ENCODE measurements at places on chromosomes 7 and 10. TPM values are rescaled to one million over a fixed set of nuclear protein-coding genes. Genes with fewer than 3 reads are reported as not detected.

ZNF365 gene
- total RNA-seq, result 7.8 TPM

UNC5B gene
- 10.6 TPM for total RNA-seq

SLC16A9 gene
- 0.97 TPM for total RNA-seq

MAP3K8 gene
- 6.7 TPM for total RNA-seq

TMEM273 gene
- total RNA-seq, result 9.7 TPM

HYAL4 gene
- not detected for total RNA-seq

LLCFC1 gene
- not detected for total RNA-seq

EMX2 gene
- total RNA-seq, result 0.15 TPM

TMEM176A gene
- total RNA-seq, result not detected

ZP3 gene
- 1.8 TPM for total RNA-seq

LIPM gene
- total RNA-seq, result not detected

NPY4R2 gene
- not detected for total RNA-seq

CLDN3 gene
- 0.32 TPM for total RNA-seq

ZNF316 gene
- 11.1 TPM for total RNA-seq

TAF5 gene
- total RNA-seq, result 8.4 TPM

CDC14C gene
- not detected for total RNA-seq

MOGAT3 gene
- total RNA-seq, result not detected

EIF5AL1 gene
- 0.65 TPM for total RNA-seq

SRRM3 gene
- 0.91 TPM for total RNA-seq

CALHM3 gene
- not detected for total RNA-seq

PLEKHS1 gene
- not detected for total RNA-seq

CYP2C18 gene
- total RNA-seq, result not detected

AQP1 gene
- total RNA-seq, result 9.3 TPM

NACAD gene
- total RNA-seq, result 0.32 TPM

EBLN1 gene
- not detected for total RNA-seq

Measured in epithelial cell of umbilical artery (primary cell).